ENCODE measurements at places on chromosomes 7 and 10. TPM values are rescaled to one million over a fixed set of nuclear protein-coding genes. Genes with fewer than 3 reads are reported as not detected.

- DNase-seq, result no peak
Observed at GRCh38 chr7:49789736-49790135, 16.3 kb downstream of the VWC2 start.

The GJD4 gene
- total RNA-seq, result not detected

GRCh38 chr10:27624941-27625340 lies 120.7 kb downstream of the MKX start:
- DNase-seq, result no peak

GRCh38 chr7:51312951-51313737 lies 3.5 kb downstream of the COBL start:
- DNase-seq, result no peak

GRCh38 chr10:92787557-92788152 lies 60.7 kb upstream of the EXOC6 start:
- DNase-seq, result no peak
